ENCODE measurements at places on chromosomes 2 and 18. TPM values are rescaled to one million over a fixed set of nuclear protein-coding genes. Genes with fewer than 3 reads are reported as not detected.
A peak's percentile ranks its signal among the peaks of the same experiment; 100 is the strongest.

DNA sequence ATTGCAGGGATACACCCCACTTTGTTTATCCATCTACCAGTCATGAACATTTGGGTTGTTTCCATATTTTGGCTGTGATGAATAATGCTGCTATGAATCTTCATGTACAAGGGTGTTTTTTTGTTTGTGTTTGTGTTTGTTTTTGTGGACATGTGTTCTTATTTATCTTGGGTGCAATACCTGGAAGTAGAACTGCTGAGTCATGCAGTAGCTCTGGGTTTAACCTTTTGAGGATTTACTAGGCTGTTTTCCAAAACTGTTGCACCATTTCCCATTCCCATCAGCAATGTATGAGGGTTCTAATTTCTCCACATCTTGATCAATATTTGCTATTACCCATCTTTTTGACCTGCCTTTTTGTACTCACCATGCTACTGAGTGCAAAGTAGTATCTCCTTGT, 140.0 kb upstream of the CYP1B1 start:
- no peak for DNase-seq
- no peak overlapping the region for H3K27ac ChIP-seq
- H3K4me1 ChIP-seq: peaks cover 20% of the 10 kb centered on the region

DNA sequence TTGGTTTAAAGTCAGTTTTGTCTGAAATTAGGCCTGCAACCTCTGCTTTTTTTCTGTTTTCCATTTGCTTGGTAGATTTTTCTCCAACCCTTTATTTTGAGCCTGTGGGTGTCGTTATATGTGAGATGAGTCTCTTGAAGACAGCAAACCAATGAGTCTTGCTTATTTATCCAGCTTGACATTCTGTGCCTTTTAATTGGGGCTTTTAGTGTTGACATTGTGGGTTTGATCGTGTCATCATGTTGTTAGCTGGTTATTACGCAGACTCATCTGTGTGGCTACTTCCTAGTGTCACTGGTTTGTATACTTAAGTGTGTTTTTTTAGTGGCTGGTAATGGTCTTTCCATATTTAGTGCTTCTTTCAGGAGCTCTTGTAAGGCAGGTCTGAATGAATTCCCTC, 18.8 kb downstream of the TMEM87B start:
- H3K36me3 ChIP-seq: no peaks in the 10 kb centered on the region
- DNase-seq: no peak
- no peak overlapping the region for H3K27ac ChIP-seq
- H3K27me3 ChIP-seq: no peaks in the 10 kb centered on the region

DNA sequence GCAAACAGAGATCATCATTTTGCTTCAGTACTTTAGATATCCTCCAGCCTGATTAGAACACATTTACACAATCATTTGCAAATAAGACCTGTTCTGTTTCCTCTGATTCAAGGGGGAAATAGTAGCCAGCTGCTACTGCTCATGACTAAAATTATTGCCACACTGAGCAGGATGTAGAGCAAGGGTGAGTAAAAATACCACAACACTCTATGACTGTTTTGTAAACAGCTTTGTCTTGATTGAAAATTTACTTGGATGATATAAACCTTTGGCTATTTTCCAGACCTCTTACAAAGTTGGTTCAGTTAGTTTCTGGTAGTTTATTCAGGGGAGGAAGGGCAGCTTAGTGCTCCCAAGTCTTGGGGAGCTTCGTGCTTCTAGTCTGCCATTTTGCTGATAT, 286.4 kb upstream of the CNTNAP5 start:
- H3K27ac ChIP-seq: no peak overlapping the region
- no peaks in the 10 kb centered on the region for H3K36me3 ChIP-seq
- no peaks in the 10 kb centered on the region for H3K4me1 ChIP-seq
- H3K4me3 ChIP-seq: no peak overlapping the region

DNA sequence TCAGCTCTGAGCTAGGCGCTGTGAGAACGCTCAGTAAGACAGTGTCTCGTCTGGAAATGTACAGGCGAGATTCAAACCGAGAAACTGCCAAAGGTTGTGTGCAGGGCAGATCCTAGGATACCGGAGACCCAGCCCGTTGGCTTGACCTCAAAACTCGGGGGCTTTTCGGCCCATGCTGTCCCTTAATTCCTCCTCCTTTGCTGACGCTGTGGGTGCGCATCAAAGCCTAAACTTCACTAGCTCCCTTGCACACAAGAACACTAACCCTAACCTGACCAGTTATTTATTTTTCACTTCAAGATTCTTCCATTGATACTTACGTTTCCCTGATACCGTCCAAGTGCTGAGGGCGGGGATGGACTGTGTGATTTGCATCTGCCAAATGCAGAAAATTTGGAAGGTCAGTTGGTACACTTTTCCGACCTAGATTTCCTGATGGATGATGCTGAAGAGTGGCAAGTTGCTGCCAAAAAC, 1.0 kb upstream of the AAK1 start:
- H3K27ac ChIP-seq: peak overlapping the region; percentile 93
- peaks cover 29% of the 10 kb centered on the region for H3K4me1 ChIP-seq
- H3K36me3 ChIP-seq: no peaks in the 10 kb centered on the region
- H3K4me3 ChIP-seq: peak overlapping the region; percentile 94
- DNase-seq: no peak

GRCh38 chr2:60320724-60321123, 232.7 kb downstream of the BCL11A start:
- no peaks in the 10 kb centered on the region for H3K36me3 ChIP-seq
- H3K27me3 ChIP-seq: no peaks in the 10 kb centered on the region
- no peak overlapping the region for H3K27ac ChIP-seq
- H3K4me1 ChIP-seq: peaks cover 13% of the 10 kb centered on the region
- no peak overlapping the region for H3K4me3 ChIP-seq

DNA sequence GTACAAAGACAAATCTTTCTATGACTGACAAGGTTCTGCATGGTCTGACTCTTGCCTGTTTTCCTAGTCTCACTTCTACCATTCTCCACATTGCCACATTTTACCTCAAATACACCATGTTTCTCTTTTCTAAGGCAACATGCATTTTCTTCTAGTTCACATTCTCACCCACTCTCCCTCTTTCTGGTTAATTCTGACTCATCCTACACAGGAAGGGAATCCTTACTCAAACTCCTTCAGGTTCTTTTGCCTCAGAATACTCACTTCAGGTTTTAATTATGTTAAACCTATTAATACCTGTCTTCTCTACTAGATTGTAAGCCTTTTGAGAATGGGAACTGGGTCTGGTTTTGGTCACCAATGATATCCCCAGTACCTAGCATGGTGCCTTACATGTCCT, 47.2 kb downstream of the MAP2 start:
- no peaks in the 10 kb centered on the region for H3K36me3 ChIP-seq
- DNase-seq: no peak
- no peak overlapping the region for H3K4me3 ChIP-seq
- no peaks in the 10 kb centered on the region for H3K4me1 ChIP-seq
- H3K27ac ChIP-seq: no peak overlapping the region

DNA sequence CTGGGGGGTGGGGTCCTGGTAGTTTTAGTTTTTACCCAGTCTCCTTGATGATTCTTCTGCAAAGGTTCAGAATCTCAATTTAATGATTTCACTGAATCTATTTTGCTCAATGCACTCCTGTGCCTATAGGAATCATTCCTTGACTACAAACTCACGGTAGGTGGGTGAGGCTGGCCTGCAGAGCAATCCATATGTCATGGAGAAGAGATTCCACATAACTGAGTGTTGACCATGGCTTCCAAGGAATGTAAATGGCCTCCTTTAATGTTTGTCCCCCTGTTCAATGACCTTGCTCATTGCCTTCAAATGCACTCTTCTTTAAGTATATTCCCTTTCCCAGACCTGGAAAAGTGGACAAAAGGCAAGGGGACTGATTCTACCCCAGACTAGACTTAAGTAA, 12.5 kb downstream of the FAP start:
- H3K27ac ChIP-seq: no peak overlapping the region
- no peaks in the 10 kb centered on the region for H3K36me3 ChIP-seq
- no peak overlapping the region for H3K4me3 ChIP-seq
- no peaks in the 10 kb centered on the region for H3K27me3 ChIP-seq
- H3K4me1 ChIP-seq: no peaks in the 10 kb centered on the region

- no peaks in the 10 kb centered on the region for H3K27me3 ChIP-seq
- no peak overlapping the region for H3K27ac ChIP-seq
- no peaks in the 10 kb centered on the region for H3K4me1 ChIP-seq
- no peak for DNase-seq
- no peaks in the 10 kb centered on the region for H3K36me3 ChIP-seq
These were observed 50.4 kb downstream of the PDK1 start for GRCh38 chr2:172606285-172606684.

DNA sequence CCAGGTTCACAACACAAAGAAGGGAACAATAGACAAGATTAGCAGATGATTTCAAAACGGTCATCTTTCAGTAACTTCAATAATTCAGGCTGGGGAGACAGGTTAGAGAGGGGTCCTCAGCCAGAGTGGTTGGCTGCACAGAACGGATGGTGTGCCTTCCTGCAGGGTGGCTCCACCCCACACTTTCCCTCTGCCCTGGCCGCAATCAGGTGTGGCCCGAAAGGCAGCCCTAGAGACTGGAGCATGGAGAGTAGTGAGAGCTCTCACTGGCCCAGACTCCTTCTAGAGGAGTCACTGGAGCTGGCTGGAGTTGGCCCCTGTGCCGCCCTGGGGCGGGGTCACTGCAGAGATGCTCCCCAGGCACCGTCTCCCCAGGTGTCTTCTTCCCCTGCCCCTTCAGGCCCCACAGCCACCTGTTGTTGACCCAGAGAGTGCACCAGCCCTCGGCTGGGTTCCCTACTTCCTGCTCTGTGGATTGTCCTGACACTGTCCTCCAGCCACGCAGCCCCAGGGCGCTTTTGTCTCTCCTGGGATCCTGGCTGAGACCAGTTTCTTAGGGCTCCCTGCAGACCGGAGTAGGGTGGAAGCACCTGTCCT, 126.8 kb downstream of the PXDN start:
- H3K4me1 ChIP-seq: no peaks in the 10 kb centered on the region
- H3K27me3 ChIP-seq: no peaks in the 10 kb centered on the region
- H3K4me3 ChIP-seq: no peak overlapping the region
- no peak overlapping the region for H3K27ac ChIP-seq
- no peaks in the 10 kb centered on the region for H3K36me3 ChIP-seq

- H3K27ac ChIP-seq: no peak overlapping the region
- peaks cover 96% of the 10 kb centered on the region for H3K36me3 ChIP-seq
- no peaks in the 10 kb centered on the region for H3K27me3 ChIP-seq
- H3K4me3 ChIP-seq: no peak overlapping the region
- DNase-seq: no peak
These were observed 57.9 kb downstream of the DYNC1I2 start for GRCh38 chr2:171745141-171745540.

GRCh38 chr2:73593680-73594079, 48.5 kb downstream of the NAT8 start:
- DNase-seq: no peak
- no peaks in the 10 kb centered on the region for H3K4me1 ChIP-seq
- H3K36me3 ChIP-seq: no peaks in the 10 kb centered on the region
- H3K27ac ChIP-seq: no peak overlapping the region
- H3K4me3 ChIP-seq: no peak overlapping the region
- no peaks in the 10 kb centered on the region for H3K27me3 ChIP-seq

GRCh38 chr2:33581872-33582271, 17.2 kb downstream of the FAM98A start:
- H3K27me3 ChIP-seq: no peaks in the 10 kb centered on the region
- no peak for DNase-seq
- H3K27ac ChIP-seq: no peak overlapping the region
- peaks cover 15% of the 10 kb centered on the region for H3K36me3 ChIP-seq
- peaks cover 5% of the 10 kb centered on the region for H3K4me1 ChIP-seq

- H3K4me1 ChIP-seq: peaks cover 11% of the 10 kb centered on the region
- no peaks in the 10 kb centered on the region for H3K36me3 ChIP-seq
- DNase-seq: no peak
- no peaks in the 10 kb centered on the region for H3K27me3 ChIP-seq
- H3K4me3 ChIP-seq: no peak overlapping the region
- H3K27ac ChIP-seq: no peak overlapping the region
These were observed 58.0 kb upstream of the ZBTB7C start for GRCh38 chr18:48467231-48467630.

- peaks cover 15% of the 10 kb centered on the region for H3K4me1 ChIP-seq
- no peak for DNase-seq
- no peaks in the 10 kb centered on the region for H3K36me3 ChIP-seq
- H3K27me3 ChIP-seq: no peaks in the 10 kb centered on the region
These were observed 207.9 kb downstream of the ARL4C start for GRCh38 chr2:234288974-234289455.

- no peaks in the 10 kb centered on the region for H3K27me3 ChIP-seq
- H3K4me1 ChIP-seq: no peaks in the 10 kb centered on the region
- H3K4me3 ChIP-seq: no peak overlapping the region
- no peak for DNase-seq
- no peaks in the 10 kb centered on the region for H3K36me3 ChIP-seq
These were observed 25.0 kb downstream of the SERPINB8 start for GRCh38 chr18:63994783-63995399.

DNA sequence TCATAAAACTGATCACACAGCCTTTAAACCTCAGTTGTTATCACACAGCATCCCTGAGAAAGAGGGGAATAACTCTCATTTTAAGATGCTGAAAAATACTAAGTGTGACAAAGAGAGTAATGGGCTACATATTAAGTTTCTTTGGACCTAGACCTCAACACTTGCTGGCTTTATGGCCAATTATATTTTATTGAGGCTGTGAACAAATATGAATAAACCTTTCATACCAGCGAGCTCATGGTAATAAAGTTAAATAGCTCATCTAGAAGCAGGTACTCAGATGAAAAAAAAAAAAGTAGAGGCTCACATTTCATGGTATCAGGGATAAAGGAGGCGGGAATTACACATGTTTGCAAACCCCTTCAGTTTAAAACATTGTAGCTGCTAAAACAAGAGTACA, 75.7 kb downstream of the DOCK10 start:
- H3K36me3 ChIP-seq: no peaks in the 10 kb centered on the region
- H3K27ac ChIP-seq: no peak overlapping the region
- no peaks in the 10 kb centered on the region for H3K27me3 ChIP-seq
- DNase-seq: no peak
- peaks cover 22% of the 10 kb centered on the region for H3K4me1 ChIP-seq

GRCh38 chr2:26911911-26912861, 58.3 kb upstream of the MAPRE3 start:
- no peaks in the 10 kb centered on the region for H3K4me1 ChIP-seq
- no peak for DNase-seq
- H3K27me3 ChIP-seq: peaks cover 9% of the 10 kb centered on the region
- no peaks in the 10 kb centered on the region for H3K36me3 ChIP-seq

Gene LRP2
- not detected for total RNA-seq

Gene DNAH7
- 0.38 TPM for total RNA-seq

Gene EMILIN1
- total RNA-seq: 27.8 TPM

Gene GAREM1
- 32.5 TPM for total RNA-seq

Gene CCDC178
- total RNA-seq: not detected

Gene GALM
- total RNA-seq: 6.9 TPM

Gene AQP12B
- not detected for total RNA-seq

Gene TMEM37
- total RNA-seq: 3.1 TPM

Gene C2orf66
- total RNA-seq: 0.18 TPM
